GM23248 (cell line): ENCODE measurements at places on chromosomes 6 and 20. TPM values are rescaled to one million over a fixed set of nuclear protein-coding genes. Genes with fewer than 3 reads are reported as not detected.

ADGB gene
- not detected in 2 replicates for total RNA-seq

GRCh38 chr20:35578469-35578868 is 36.6 kb downstream of the ERGIC3 start:
- no peaks in the 10 kb centered on the region for H3K36me3 ChIP-seq
- H3K27ac ChIP-seq, result no peak overlapping the region
- no peaks in the 10 kb centered on the region for H3K27me3 ChIP-seq
- DNase-seq, result peak; percentile 18
- H3K4me3 ChIP-seq, result no peak overlapping the region
- H3K4me1 ChIP-seq, result no peaks in the 10 kb centered on the region

DNA sequence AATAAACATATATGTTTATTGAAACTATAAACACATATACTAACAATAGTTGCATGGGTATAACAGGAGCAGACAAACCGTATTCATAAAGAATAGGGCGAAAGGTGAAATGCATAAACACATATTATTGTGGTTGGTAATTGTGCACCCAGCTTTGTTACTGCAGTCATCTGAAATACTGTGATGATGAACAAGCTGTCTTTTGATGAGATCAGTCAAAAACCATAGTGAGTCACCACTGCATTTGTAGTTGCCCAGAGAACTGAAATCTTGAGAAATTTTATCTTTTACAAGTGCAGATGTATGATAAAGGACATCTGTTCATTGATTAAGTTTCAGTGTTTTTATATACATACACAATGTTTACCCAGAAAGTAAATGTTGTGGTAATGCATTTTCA is 133.7 kb downstream of the MYO6 start:
- no peaks in the 10 kb centered on the region for H3K27me3 ChIP-seq
- H3K27ac ChIP-seq, result no peak overlapping the region
- H3K36me3 ChIP-seq, result peaks cover 15% of the 10 kb centered on the region
- H3K4me3 ChIP-seq, result no peak overlapping the region
- DNase-seq, result peak; percentile 62

GRCh38 chr6:72554761-72555221 is 67.1 kb upstream of the KCNQ5 start:
- no peaks in the 10 kb centered on the region for H3K36me3 ChIP-seq
- peak; percentile 70 for DNase-seq
- H3K27ac ChIP-seq, result peak overlapping the region; percentile 94
- peak overlapping the region; percentile 9; the same call in 1 of the 2 replicates for H3K4me3 ChIP-seq
- no peaks in the 10 kb centered on the region for H3K27me3 ChIP-seq

MAS1 gene
- not detected in 2 replicates for total RNA-seq

DNA sequence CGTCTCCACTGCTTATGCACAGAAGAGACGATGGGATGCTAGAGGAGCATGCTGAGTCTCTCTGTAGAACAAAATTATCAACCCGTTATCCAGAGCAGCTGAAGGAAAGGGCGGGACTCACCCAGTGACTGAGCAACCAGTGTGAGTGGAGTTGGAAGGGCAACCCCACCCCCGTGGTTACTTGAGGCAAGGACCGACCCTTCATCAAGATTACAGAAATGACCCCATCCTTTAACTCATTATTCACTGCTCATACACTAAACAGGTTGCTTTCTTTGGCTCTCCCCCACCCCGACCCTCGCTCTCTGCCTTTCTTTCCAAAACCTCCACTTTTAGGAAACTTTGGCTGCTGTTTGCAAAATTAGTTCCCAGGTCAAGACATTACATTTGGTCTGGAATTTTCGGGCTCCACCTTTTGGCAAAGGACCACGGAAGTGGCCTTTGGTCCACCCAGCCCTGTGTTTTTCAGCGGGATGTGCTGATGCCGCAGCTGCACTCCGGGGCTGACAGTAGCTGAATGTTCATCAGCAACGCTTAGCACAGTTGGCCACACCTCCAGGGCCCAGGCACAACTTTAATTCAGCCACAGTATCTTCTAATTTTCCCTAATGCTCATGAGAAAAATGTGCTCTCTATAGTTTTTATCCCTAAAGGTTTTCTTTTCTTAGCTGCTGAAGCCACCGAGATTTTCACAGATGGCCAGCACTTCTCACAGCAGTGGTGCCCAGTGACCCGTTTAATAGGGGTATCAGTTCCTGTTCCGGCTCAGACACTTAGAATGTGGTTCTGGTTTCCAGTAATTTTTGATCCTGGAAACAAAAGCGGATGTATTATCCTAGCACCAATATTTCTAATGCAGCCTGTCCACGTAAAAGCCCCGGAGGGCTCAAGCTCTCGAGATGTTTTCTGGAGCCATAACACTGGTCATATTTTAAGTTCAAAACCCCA is 103.6 kb upstream of the NXT1 start:
- no peak overlapping the region for H3K4me3 ChIP-seq
- H3K4me1 ChIP-seq, result peaks cover 9% of the 10 kb centered on the region; the same call in 1 of the 2 replicates
- no peaks in the 10 kb centered on the region for H3K27me3 ChIP-seq
- no peaks in the 10 kb centered on the region for H3K36me3 ChIP-seq
- DNase-seq, result no peak
- H3K27ac ChIP-seq, result no peak overlapping the region

- no peak overlapping the region for H3K27ac ChIP-seq
- H3K27me3 ChIP-seq, result no peaks in the 10 kb centered on the region
- no peaks in the 10 kb centered on the region for H3K36me3 ChIP-seq
- peaks cover 12% of the 10 kb centered on the region for H3K4me1 ChIP-seq
Measured at GRCh38 chr6:39400026-39400425, 77.5 kb upstream of the KCNK16 start.
